GM12864 (cell line): ENCODE measurements at places on chromosomes 3 and 15.
A peak's percentile ranks its signal among the peaks of the same experiment; 100 is the strongest.

GRCh38 chr3:168495932-168496331 lies 400.2 kb upstream of the GOLIM4 start:
- no peak for DNase-seq

DNA sequence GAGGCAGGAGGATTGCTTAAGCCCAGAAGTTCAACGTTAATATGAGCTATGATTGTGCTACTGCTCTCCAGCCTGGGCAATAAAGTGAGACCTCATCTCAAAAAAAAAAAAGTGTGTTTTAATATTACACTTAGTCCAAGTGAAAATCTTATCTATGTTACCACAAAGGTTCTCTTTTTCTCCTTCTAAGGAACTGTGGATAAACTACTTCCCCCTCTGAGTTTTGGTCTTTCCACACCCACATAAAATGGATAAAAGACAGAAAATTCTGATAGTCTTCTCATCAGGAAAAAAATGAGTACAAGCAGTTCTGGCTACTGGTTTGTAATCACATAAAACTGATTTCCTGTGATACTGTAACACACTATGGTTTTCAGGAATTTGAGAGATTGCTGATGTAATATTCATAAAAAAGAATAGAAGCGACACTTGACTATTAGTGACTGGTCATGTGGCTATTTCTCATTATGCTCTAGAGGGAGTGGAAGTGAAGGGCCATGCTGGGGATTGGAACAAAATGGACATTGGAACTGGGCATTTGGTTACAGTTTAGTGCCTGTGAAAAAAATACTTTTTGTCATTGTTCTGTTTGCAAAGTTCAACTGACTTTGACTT lies 68.2 kb downstream of the RYR3 start:
- DNase-seq, result no peak

DNA sequence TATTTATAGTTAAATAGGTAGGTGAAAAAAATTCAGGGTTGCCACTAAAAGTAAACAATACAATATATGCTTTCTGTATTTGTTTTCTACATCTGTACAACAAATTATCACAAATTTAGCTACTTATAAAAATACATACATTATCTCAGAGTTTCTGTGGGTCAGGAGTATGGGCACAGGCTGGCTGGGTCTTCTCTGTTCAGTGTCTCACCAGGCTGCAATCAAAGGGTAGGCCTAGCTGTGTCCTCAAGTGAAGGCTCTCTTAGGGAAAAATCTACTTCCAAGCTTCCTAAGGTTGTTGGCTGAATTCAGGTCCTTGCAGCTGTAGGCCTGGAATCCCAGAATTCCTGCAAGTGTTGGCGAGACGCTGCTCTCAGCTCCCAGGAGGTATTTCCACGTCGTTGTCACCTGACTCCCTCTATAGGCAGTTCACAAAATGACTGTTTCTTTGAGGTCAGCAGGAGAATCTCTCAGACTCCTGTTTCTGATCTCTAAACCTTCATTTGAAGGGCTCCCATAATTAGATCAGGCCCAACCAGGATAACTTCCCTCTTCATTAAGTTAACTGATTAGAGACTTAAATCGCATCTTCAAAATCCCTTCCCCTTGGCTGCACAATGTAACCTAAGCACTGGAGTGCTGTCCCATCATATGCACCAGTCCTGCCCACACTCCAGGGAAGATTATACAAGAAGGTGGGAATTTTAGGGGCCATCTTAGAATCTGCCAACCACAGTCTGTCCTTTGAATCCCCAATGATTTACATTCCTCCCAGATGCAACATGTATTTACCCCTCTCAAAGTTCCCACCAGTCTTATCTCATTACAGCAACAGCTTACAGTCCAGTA lies 296.6 kb downstream of the SUCLG2 start:
- no peak for DNase-seq

- no peak for DNase-seq
These were observed 183.5 kb downstream of the TJP1 start for GRCh38 chr15:29638781-29639180.

- no peak for DNase-seq
These were observed 70.2 kb upstream of the TPRG1 start for GRCh38 chr3:189101594-189101993.

- no peak for DNase-seq
These were observed 17.4 kb upstream of the ITGA11 start for GRCh38 chr15:68449389-68449788.

- DNase-seq, result no peak
These were observed 286.3 kb upstream of the ROBO2 start for GRCh38 chr3:76753599-76753998.

DNA sequence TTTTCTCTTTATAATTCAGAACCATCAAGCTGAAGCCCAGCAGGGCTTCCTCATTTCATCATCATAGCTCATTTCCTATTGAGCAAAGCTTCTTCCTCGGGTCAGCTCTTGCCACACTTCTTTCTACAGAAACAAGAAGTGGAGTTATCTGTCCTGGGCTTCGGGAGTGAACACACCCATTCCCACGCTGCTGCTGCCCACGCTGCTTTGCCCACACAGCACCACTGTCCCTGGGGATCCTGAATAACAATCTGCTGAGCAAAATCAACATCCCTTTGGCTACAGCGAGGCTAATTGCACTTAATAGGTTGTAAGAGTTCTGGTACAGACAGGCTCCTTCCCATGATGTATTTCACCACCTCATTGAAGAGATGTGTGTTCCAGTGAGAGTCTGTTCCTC lies 23.7 kb downstream of the CEP19 start:
- DNase-seq, result no peak

- no peak for DNase-seq
These were observed 10.9 kb upstream of the LYSMD4 start for GRCh38 chr15:99744142-99744541.

DNA sequence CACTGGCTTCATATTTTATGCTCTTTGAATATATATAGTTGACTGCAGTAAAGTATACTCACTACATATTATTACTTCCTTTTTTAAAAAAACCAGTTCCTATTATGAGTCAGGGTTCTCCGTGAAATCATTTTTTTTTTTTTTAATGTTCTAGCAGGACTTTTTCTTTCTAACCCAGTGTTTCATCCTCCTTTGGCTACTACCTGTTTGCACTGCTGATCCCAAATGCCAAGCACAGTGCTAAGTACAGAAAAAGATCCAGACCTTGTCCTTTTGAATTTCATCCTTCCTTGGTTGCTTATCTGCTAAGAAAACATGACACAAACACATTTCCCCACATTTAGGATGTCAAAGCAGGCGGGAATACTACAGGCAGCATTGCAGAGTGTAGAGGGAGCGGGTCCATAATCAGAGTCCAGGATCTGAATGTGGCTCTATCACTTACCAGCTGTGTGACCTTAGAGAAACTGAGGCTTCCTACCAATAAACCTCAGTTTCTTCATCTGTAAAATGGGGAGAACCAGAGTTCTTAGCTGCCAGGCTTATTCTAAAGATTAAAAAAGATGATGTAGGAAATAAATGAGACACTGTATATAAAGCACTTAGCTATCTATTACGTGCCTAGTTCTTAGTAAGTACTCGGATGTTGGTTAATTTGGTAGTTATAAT lies 37.2 kb upstream of the ANPEP start:
- DNase-seq, result no peak

DNA sequence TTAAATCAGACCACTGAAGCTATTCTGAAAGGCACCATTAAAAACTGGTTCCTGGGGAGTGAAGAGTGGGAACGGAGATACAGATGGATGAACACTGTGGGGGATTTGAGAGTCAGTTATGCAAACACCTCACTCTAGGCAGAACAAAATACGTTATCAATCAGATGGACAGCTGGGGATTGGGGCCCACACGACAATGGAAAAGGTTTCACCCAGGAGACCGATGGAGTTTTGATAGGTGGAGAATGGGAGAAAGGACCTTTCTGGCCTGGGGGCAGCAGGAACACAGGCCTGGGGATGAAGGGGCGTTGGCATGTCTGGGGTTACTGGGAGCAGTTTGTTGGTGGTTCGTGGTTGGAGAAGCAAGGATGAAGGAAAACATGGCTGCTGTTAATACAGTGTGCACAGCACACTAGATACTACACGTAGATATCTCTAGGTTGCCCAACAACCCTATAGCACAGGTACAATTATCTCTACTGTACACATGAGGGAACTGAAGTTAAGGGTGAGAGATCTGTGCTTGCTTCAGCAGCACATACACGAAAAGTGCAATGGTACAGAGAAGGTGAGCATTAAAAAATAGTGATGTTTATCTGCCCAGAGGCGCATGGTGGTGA lies 16.5 kb downstream of the ST6GAL1 start:
- DNase-seq, result no peak

GRCh38 chr3:53182764-53183355 lies 21.9 kb downstream of the PRKCD start:
- no peak for DNase-seq

DNA sequence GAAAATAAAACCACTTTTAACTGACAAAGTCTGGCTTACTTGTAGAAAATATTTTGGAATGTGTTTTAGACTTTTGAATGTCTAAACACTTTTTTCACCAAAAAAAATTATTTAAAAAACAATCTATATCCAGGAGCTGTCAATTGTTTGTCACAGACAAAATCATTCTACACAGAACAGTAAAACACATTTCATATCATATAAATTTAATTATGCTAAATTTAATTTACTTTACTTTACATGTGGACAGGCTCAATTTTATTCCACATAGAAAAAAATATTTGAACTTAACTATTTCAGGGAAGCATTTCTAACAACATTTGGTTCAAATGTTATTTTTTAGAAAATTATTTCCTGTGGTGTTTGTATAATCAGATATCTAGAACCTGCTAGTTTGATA lies 1417.0 kb downstream of the ZPLD1 start:
- DNase-seq, result no peak

- DNase-seq, result no peak
These were observed 213.2 kb upstream of the NR2F2 start for GRCh38 chr15:96117270-96117669.

DNA sequence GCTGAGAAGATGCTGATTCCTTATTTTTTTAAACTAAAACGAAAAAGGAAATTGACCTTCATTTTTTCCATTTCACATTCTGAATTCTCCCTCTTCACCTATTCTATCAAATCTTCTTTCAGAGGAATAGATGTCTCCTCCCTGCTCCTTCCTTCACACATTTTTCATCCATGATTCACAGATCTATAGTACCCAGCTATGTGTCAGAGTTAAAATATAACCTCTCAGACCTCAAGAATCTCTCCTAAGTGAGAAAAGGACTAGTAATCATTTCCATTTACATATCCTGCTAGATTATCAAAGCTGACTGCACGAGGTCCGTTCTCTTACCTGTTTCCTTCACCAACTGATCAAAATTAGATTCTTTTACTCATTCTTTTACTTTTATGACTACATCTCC lies 1297.6 kb upstream of the ALCAM start:
- no peak for DNase-seq

- no peak for DNase-seq
These were observed 59.8 kb upstream of the INSYN1 start for GRCh38 chr15:73812806-73813465.

DNA sequence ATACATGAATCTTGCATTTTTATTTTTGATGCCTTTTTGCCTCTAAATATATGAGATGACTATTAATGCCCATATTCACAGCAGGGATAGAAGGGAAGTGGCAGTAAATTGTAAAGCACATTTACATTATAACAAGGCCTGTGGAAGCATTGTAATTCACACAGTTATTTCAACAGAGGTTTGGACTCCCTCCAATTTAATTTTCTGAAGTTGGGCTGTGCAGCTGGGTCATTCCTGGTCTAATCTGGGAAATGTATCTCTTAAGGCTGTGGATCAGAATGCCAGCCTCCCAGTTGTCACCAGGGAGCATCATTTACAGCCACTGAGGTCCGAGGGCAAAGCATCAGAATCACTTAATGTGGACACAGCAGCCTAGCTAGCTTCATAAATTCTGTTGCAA lies 434.5 kb downstream of the MFSD1 start:
- no peak for DNase-seq

GRCh38 chr15:80739919-80740318 lies 39.3 kb upstream of the CEMIP start:
- no peak for DNase-seq

- DNase-seq, result no peak
These were observed 63.7 kb downstream of the ALCAM start for GRCh38 chr3:105430455-105430854.

DNA sequence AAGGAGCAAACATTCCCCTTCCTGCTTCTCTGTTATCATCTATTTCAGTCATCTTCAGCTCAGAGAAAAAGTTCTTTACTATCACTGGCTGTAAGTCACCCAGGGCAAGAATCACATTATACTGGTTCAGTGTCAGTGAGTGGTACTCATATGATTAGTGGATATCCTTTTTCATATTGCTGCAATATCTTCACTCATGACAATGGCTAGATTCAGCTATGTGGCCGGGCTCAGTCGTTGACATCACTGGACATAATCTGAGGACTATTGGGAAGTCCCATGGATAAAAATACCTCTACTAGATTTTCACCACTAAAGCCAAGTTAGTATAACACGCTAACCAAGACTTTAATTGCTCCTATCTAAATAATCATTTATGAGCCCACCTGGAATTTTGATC lies 91.3 kb upstream of the UBE2E2 start:
- no peak for DNase-seq

GRCh38 chr3:125128861-125129501 lies 73.2 kb upstream of the HEG1 start:
- no peak for DNase-seq

DNA sequence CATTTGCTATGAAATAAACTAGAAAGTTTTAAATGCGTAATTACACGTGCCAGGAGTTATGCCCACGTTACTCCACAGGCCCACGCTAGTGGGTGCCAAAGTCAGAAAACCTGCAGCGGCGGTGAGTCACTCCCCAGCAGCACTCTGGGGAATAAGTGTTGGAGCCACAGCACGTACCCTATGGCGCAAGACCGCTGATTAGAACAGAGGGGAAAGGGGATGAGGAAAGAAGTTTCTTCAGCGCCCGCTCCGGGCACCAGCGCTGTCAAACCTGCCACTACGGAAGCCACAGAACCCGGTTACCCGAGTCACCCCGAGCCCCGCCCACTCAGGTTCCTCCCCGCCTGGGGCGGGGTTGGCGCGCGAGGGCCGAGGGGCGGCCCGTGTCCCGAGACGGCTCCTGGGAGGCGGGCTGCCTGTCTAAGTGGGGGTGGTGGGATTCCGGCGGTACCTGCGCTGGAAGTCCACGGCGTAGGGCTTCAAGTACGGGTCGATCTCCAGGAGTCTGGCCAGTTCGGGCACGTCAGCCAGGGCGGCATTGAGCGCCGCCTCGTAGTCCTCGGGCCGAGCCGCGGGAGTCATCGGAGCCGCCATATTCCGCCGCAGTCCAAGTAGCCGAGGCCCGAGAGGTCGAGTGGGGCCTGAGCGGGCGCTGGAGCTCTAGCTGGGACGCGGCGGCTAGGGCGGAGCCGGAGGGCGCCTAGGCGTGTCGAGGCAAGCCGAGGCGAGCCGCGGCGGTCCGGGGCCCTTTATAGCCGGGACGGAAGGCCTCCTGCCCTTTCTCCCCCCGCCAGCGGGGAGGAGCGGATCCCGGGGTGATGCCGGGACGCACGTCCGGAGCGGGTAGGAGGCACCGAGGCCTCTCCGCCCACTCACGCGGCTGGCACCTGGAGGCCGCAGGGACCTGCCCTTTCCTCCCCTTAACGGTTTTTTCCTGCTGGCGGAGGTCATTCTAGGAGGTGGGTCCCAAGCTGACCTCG lies at the start of gene GBE1:
TSS of gene GBE1 (minus strand) at position 722 of the 980 bp plus-strand sequence. CDS start at position 594, 128 bp downstream.
- peak; percentile 73 for DNase-seq
